ENCODE measurements at places on chromosomes 12 and 14.

- DNase-seq: no peak
Observed at GRCh38 chr12:28793581-28794151, 355.4 kb upstream of the FAR2 start.

DNA sequence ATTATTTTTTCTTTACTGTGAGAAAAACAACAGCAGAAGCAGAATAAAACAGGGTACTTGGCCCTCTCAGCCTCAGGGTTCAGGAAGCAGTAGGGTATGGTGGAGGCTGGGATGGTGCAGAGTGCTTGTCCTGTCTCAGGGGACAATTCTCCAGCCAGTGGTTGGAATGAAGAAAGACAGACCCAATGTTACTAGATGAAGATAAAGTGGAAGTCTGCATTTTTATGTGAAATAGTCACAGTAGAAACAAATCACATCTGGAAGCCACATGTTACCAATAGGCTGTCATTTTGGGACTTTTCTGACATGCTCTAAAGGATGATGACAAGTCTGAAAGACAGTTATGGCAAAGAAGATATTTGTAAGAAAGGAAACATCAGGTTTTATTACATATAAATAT is 32.3 kb downstream of the PROX2 start:
- peak; percentile 42 for DNase-seq

DNA sequence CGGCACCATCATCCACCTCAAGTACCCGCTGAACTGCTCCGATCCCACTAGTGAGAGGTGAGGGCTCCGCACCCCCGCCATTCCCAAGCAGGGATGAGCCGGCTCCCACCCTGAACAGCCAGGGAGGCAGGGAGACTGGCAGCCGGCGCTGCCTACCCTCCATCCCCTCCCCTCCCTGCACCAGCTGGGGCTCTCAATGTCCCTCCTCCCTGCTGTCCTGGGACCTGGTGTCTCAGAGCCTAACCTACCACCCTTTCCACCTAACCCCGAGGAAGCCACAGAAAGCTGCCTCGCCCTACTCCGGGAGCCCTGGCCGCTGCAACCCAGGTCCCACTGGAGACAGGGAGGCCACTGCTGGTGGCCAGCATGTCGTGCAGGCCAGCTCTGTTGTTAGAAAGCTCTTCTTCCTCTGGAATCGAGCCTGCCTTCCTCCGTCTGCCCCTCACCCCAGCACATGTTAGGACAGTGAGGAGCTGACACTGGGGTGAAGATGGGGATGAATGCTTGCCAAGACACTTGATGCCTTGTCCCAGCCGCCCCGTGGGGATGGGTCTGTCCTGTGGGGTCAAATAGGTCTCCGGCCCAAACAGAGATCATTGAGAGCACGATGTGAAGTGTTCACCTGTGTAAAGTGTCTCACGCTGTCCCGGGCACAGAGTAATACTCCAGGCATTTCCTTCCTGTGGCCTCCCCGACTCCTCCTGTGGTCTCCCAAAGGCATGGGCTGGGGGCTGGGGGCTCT is 1.1 kb downstream of the PTPN6 start:
- DNase-seq: peak; percentile 65

GRCh38 chr12:26233631-26234030 is 38.3 kb downstream of the SSPN start:
- DNase-seq: no peak

DNA sequence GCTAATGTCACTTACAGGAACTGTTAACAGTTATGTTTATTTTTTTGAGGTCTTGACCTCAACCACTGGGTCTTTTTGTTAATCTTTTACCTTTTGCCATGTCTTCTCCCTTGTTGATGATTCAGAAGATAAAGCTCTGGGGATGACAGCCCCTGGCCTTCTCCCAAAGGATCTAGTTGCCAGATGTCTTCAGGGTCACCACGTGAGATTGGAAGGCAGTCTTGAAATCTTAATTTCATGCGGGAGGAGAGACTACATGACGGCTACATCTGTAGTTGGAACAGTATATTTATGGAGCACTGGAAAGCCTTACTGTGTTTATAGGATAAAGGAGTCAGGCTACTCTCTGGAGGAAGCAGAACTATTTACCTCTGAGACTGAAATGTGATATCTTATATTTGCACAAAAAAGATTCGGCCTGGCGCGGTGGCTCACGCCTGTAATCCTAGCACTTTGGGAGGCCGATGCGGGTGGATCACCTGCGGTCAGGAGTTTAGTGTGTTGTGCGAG is 5.6 kb downstream of the MLEC start:
- DNase-seq: no peak

DNA sequence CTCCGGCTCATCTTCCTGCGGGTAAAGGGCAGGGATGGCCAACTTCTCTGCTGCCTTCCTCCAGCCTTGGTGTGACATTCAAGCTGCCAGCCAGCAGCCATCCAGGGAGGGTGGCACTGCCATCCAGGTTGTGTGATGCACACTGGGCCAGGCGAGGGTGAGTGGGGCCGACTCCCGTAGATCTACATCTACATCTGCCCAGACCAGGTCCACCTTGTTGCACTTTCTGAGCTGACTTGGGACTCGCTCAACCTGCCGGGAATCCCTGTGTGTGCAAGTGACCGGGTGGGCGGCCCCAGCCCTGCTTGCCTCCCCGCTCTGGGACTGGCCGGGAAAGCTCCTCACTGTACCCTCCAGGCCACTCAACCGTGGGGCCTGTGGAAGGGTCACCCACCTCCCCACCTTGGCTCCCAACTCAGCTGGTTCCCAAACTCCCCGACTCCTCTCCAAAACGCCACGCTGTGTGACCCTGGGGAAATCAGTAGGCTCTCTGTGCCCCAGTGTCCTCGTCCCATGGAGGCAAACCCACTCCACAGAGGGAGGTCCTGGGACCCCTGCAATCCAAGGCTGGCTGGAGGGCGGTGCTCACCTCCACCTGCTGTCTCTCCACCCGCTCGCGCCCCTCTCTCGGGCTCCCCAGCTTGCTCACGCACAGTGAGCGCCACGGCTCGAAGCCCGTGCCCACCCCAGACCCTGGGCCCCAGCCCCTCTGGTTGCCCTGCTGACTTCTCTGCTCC is 14.7 kb downstream of the JAG2 start:
- DNase-seq: peak; percentile 68

GRCh38 chr14:23481362-23481970 is 12.0 kb downstream of the NGDN start:
- DNase-seq: no peak

GRCh38 chr12:53179687-53180219 is 769 bp upstream of the ZNF740 start:
- DNase-seq: no peak

GRCh38 chr14:61244009-61244408 is 37.1 kb downstream of the TMEM30B start:
- no peak for DNase-seq

GRCh38 chr12:49662998-49663843 is 39.9 kb downstream of the PRPF40B start:
- peak; percentile 82 for DNase-seq

- no peak for DNase-seq
Observed at GRCh38 chr14:71418532-71419245, 511.4 kb downstream of the PCNX1 start.

- DNase-seq: no peak
Observed at GRCh38 chr12:12446786-12447185, 89.9 kb downstream of the BORCS5 start.

DNA sequence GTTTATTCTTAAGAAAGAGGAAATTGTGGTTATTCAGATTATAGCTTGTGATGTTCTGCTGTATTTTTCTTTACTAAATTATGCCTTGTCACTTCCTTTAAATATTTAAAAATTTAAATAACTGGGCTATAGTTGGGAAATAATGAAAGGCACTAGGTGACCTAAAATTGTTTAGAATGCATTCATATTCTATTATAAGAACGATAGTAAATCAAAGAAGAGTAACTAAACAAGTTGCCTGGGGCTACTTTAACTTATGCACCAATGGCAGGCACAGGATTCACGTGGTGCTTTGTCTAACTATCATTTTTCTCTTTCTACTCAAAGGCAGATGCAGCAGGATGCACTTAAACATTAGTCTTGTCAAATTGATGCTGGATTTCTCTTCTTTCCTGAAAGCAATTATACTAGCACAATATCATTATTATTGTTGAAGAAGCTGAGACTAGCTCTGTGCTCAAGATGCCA is 190.7 kb upstream of the PPFIA2 start:
- no peak for DNase-seq

DNA sequence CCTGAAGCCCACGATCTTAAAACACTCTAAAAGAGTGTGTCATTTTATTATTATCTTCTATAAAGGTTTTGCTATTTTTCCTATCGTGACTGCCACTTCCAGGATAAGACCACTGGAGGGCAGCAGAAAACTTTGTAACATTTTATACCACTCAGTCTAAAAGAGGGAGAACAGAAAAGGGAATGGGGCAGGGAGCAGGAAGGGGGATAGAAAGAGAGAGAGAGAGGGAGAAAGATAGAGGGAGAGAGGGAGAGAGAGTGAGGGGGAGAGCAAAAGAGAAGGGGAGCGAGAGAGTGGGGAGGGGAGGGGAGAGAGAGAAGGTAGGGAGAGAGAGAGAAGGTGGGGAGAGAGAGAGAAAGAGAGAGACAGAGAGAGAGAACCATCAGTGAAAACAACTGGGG is 2.0 kb upstream of the ART4 start:
- no peak for DNase-seq

DNA sequence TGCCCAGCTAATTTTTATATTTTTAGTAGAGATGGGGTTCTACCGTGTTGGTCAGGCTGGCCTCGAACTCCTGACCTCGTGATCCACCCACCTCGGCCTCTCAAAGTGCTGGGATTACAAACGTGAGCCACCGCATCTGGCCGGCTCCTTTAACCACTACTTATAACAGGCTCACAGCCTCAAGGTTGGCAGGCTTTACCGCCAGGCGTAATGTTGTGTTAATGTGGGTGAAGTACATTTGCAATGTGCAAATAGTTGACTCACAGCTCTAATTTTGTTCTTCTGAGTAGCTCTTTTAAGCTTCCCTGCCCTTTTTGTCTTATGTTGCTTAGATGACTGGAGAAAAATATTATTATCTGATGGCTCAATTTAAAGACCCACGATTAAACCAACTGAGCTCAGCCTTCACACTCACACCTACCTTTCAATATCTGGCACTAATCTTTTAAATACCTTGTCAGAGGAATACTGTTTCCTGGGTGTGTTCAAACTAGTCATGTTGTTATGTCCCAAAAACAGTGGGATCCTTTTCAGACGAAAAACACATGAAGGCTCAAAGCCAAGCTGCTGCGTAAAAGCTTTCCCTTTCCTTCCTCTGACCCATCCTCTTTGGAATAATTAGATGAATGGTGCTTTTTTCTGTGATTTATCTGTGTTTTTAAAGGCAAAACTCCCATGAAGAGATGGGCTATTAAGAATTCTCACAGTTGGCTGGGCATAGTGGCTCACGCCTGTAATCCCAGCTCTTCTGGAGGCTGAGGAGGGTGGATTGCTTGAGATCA is 57.2 kb upstream of the USP44 start:
- peak; percentile 81 for DNase-seq

GRCh38 chr12:19846574-19846973 is 407.3 kb downstream of the AEBP2 start:
- DNase-seq: no peak

DNA sequence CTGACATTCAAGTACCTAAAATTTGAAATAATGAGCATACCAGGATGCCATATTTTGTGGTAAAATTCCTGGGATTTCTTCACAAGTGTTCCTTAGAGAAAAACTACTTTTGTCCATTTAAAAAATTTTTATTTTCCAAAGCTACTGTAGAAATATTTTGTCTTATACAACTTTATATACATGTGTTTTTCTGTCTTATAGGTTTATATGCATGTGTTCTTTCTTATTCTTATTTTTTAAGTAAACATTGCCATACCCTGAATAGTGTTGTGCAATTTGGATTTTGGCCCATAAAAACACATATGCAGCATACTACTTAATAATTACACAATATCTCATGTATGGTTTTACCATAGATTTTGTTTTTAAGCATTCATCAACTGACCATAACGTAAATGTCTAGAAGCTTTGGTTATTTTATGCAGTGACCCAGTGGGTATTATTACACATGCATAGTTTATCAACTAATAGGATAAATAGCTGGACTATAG is 1107.4 kb upstream of the SEL1L start:
- DNase-seq: no peak

DNA sequence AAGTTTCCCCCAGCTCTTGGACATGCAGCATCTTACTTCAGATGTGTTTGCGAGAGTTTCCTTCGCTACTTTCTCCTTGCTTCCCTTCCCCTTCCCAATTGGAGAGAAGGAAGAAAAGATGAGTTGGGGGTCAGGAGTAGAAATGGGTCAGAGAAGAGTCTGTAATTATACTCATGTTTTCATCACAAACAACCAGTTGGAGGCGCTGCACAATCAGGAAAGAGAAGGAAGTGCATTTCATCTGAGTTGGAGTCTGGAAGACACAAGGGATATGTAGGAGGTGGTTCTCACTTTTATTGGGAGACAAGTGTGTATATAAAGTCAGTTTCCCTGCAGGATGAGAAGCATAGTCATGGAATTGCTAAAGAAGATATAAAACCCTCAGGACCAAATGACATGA is 31.3 kb upstream of the VSX2 start:
- no peak for DNase-seq

GRCh38 chr12:21906919-21907493 is 34.2 kb downstream of the ABCC9 start:
- no peak for DNase-seq

DNA sequence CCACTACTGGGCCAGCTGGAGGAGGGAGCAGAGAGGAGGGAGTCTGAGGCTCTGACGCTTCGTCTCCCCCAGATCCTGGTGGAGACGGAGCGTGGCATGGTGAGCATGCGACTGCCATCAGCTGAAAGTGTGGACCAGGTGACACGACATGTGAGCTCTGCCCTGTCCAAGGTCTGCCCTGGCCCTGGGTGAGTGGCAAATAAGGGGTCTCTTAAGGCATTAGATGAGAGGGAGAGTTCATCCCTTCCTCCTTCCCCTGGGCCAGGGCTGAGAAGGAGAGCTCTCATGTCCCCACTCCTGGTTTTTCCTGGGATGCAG is 2.5 kb downstream of the CARMIL3 start:
- DNase-seq: no peak

DNA sequence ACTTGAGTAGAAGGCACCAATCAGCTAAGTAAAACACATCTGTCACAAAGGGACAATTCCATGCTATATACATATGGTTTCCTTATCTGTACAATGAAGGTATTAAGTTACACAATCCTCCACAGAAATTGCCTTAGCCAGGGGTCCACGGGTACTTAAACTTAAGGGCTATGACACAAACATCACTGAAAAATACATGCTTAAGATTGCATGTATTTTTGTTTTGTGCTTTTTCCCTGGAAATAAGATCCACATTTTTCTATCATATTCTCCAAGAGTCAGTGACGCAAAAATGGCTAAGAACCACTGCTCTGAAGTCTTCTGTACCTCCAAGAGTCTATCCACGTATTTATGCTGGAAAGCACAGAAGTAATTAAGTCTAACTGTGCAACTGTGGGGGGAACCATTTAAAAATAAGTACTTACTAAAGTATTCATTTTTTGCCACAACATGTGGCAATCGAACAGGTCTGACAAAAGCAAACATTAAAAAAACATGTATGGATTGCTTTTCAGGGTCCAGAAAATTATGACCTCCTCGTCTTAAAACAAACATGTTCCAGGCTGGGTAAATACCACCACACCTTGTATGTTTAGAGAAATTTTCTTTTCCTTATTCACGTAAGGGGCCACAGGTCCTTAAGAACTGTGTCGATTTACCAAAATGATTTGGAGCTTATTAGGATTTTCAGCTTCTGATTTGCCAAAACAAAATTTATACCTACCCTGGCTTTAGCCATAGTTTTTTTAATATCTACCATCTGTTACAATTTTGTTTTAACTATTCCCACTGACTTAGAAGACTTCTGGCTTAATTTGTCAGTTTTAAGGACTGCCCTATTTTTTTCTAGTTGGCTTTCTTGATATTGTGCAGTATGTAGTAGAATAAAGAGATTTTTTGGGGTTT is 2.8 kb downstream of the SLC38A2 start:
- DNase-seq: no peak

- DNase-seq: no peak
Observed at GRCh38 chr12:27359578-27360340, 27.1 kb downstream of the BMAL2 start.
